ENCODE measurements at places on chromosomes 11 and 22.

DNA sequence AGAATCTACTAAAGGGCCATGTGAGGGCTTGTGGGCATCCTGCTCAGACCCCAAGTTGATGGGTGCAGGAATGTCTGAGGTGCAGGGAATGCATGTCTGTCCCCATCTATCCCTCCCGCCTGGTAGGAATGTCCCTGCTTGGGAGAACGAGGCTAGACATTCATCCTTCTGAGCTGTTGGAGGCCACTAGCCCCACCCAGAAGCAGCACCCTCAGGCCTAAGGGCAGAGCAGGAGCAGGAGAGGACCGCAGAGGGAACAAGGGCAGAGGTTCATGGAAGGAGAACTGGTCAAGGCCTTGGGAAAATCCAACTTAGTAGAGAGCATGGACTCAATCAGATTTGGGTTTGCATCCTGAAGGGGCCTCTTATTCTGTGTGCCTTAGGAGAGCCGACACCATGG lies 22.1 kb upstream of the LMO1 start:
- DNase-seq: no peak

DNA sequence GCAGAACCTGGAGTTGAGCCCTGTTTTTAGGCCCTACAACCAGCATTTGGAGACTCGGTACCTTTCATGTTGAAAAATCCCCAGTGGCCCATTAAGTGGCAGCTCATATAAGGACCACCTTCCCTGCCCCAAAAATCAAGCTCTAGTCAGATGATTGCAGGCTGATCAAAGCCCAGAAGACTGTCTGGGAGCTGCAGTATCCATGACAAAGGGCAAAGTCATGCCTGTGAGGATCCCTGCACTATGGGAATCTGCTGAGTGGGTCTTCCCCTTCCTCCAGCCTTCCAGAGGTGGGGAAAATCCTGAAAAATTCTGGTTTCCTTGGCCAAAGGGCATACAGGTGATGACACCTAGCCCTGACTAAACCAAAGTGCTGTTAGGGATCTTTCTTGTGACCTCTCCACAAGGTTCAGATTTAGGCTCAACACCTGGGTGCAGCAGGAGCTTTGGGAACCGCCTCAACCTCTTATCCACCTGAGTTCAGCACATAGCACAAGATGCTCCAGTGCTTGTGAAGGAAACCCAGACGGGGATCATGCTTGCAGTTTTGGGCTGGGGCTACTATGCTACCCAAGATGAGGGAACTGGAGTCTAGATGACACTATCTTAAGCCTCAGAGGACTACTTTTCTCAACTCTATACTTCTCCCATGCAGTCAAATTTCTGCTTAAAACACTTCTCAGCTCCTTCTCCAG lies 1.2 kb upstream of the TRIM3 start:
- DNase-seq: no peak

GRCh38 chr11:114607753-114608459 lies 12.3 kb upstream of the NXPE4 start:
- DNase-seq: no peak

- DNase-seq: peak; percentile 99
These were observed at the start of gene CCDC86 for GRCh38 chr11:60841797-60842667. CCDC86 (plus strand) TSS chr11:60842113; CDS start chr11:60842125, 12 bp downstream.

DNA sequence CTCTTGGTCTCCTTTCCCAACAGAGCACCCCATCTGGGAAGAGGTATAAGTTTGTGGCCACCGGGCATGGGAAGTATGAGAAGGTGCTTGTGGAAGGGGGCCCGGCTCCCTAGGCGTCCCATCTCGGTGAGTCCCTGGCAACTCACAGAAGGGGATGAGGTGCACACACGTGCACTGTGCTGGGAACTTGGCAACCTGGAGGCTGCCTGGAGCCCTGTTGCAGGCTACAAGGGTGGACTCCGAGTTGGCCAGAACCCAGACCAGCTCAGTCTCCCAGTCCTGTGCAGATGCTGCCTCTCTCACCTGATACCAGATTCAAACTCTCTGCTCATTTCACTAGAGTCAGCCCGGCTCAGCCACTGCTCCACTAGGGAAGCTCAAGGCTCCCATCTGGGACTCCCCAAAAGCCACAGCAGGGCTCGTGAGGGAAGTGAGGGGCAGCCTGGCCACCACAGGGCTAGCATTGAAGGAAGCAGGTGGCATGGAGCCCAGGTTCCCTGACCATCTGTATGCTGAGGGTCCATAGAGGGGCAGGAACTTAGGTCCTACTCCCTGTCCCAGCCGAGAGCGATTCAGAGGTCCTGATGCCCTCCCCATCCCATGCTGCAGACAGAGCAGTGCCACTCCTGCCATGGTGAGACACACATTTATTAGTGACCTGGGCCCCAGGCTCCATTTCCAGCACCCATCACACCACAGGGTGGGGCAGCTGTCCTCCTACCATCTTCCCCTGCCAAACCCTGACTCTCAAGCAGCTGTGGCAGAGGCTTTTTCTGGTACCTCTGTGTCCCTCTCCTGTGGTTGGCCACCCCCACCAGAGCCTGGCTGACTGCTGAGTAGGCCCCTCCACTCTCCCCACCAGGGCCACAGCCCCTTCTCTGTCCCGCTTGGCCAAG lies 4.0 kb downstream of the PRR33 start:
- no peak for DNase-seq

- DNase-seq: no peak
These were observed 4.6 kb downstream of the HYLS1 start for GRCh38 chr11:125892071-125892470.

DNA sequence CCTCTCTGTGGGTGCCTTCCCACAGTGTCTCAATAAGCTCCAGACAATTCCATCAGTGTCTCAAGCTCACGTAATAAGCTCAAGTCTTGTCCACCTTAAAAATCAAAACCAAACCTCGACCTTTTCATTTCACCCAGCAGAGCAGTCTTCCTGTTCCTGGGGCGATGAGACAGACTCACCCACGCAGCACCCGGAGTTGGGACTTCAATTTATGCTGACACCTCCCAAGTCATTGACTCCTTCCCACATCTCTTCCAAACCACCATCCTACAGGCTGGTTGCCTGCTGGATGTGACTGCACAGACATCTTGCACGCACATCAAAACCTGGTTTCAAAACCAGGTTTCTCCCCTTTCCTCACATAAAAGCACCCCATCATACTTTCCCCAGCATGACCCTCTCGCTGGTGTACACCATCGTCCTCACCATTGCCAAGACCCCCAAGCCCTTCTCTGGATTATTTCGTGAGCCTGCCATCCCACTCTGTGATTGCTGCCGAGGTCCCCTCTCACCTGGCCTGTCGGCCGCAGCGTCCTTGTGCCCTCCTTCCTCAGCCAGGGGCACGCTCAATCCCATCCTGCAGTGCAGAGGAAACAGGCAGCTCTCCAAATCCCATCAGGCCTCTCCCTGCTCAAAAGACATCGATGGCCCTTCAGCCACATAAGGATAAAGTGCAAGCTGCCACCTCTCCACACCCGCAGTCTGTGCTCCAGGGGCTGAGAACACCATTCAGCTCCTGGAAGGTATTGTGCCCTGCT lies 45.1 kb upstream of the FBXO3 start:
- no peak for DNase-seq

DNA sequence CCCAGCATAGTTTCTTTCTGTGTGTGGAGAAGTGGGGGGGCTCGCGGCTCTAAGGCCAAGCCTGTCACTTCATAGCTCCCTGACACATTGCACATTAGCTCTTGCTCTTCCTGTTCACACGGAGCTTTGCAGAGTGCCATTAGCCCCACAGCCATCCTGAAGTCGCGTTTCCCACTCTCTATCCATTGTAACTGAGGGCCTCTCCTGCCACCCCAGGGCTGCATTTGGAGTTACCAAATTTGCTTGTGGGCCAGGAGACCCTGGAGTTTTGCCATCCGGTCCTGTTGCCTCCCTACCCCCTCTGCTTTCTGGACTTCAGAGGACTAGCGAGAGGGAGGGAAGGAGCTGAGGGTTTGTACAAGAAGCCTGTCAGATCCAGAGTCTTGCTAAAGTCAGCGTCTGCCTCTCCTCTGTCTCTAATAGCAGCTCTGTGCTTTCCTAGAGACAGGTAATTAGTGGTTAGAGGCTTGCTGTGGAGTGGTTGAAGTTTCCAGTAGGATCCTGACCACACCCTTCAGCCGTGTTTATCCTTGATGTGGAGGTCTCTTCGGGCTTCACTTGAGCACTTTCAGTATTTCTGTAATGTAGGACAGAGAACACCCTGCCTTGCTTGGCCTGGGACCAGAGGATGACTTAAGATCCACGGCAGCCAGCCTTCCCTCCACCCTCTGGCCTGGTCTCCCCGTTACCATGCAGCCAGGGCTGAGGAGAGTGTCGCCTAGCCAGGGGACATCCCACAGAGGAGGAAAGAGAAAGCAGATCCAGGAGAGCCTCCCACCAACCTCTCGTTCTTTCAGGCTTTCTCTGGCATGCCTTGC lies 14.1 kb downstream of the DCPS start:
- no peak for DNase-seq

GRCh38 chr11:27933992-27934829 lies 173.7 kb downstream of the KIF18A start:
- no peak for DNase-seq

DNA sequence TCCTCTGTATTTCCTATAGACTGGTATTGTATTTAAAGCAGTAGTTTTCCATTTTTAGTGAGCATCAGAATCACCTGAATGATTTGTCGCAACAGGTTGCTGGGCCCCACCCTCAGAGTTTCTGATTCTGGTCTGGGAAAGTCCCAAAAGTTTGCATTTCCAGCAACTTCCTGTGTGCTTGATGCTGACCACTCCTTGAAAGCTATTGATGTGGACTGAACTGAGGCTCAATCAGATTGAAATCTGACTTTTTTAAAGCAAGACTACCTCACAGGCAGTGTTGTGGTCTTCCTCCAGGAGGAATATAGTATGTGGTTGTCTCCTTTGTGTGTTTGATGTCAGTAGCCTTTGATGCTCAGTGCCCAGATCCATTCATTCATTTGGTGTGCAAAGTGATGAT lies 17.2 kb upstream of the MPZL2 start:
- no peak for DNase-seq

GRCh38 chr22:39898997-39899396 lies 1.9 kb upstream of the GRAP2 start:
- no peak for DNase-seq

GRCh38 chr11:117413616-117414015 lies 86.0 kb downstream of the CEP164 start:
- no peak for DNase-seq

- DNase-seq: no peak
These were observed 70.6 kb downstream of the ARHGAP42 start for GRCh38 chr11:100757646-100758045.

DNA sequence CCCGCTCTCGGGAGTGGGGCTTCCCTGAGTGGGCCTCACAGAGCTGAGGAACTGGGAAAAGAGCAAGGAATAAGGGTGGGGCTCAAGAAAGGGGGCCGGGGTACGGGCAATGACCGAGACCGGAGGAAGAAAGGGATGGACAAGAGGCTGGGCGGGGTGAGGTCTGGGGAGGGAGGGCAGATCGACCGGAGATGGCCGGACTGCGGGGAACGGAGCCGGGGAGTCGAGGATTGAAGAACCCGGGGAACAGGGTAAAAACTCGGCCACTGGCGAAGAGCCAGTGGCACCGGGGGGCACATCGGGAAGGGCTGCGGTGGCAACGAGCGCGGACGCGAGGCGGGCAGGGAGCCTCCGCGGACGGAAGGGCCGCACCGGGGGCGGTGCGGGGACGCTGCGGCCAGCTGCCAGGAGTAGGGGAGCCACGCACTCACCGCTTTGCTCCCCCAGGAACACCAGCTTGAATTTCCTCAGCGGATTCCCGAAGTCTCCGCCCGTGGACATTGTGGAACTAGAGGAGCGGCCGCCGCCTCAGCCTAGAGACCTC lies 667 bp downstream of the RAB6A start:
- DNase-seq: no peak

DNA sequence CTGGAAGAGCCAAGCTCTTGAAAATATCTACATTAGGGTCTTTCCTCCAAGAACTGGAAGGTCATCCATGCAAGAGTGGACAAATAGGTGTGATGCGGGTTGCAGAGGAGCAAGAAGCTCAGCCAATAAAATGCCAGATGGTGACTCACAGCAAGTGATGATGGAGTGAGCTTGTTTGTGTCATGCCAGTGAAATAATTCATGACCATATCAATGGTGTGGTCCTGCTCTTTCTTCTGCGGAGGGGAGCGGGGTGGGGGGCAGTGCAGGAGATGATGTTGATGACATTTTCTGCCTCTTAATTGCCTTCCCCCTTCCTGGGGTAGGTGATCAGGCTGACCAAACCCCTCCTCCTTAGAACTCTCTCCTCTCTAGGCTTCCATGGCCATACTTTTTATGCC lies 118.5 kb upstream of the TIMP3 start:
- no peak for DNase-seq

- DNase-seq: no peak
These were observed 1.3 kb upstream of the LPXN start for GRCh38 chr11:58576887-58577471.

DNA sequence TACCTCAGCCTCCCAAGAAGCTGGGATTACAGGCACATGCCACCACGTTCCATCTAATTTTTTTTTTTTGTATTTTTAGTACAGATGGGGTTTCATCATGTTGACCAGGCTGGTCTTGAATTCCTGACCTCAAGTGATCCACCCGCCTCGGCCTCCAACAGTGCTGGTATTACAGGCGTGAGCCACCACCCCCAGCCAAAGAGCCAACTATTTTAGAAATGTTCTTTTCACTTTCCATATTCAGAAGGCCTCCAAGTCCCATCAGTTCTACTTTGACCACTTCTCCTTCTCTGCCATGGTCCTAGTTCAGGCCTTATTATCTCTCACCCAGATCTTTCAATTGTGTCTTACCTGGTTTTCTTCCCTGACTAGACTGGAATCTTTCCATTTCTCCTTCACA lies 48.2 kb downstream of the CCDC83 start:
- no peak for DNase-seq

DNA sequence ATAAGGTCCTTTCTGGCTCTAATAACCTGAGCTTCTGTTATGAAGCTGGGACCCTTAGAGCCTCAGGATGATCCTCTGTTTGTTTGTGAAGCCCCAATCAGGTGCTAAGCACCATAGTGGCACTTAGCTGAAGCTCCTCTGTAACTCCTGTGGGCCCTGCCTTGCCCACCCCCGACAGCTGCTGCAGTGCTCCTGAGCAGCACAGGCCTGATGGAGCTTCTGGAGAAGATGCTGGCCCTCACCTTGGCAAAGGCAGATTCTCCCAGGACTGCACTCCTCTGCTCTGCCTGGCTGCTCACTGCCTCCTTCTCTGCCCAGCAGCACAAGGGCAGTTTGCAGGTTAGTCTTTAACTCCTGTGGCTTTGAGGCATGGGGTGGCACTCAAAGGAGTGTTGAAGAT lies 19.0 kb upstream of the CCDC134 start:
- DNase-seq: no peak

DNA sequence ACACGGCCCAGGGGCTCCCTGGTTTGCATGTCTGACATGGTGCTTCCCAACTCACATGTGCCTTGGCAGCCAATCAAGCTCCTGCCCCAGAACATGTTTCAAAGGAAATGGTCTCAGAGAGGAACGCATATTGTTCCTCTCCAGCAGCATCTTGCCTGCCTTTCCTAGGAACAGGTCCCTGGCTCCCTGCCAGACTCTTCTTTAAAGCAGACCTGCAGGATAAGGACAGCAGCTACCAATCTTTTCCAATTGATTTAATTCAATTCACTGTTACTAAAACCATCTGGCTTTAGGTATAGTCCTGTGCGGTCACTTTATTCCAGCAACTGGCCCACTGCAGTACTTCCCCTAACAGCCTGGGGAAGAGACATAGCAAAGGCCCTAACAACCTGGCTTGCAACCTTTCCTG lies 79.9 kb downstream of the AMBRA1 start:
- no peak for DNase-seq
